ENCODE measurements at places on chromosomes 5 and 9.

- DNase-seq: no peak
Observed at GRCh38 chr5:93163010-93163663, 417.9 kb downstream of the NR2F1-AS1 start.

- DNase-seq: no peak
Observed at GRCh38 chr5:139611703-139612584, 36.2 kb upstream of the CXXC5 start.

- no peak for DNase-seq
Observed at GRCh38 chr5:122957457-122957856, 79.1 kb downstream of the PPIC start.

DNA sequence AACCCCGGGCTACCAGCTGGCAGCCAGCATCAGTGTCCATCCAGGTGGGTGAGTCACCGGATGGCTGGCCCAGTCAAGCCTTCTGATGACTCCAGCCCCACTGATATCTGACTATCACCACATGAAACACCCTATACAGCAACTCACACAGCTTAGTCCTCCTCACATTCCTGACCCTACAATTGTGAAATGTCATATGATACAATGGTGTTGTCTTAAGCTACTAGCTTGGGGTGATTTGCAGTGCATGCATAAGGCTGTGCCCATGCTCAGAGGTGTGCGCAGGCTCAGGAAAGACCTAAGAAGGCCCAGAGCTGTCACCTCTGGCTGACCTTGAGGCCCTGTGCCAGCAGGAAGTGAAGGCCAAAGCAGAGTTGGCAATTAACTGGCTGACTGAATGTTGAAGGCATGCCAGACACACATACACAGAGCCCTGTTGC lies 21.5 kb upstream of the SEMA4D start:
- DNase-seq: no peak

All from NB4 (cell line).